Lower lobe of right lung (tissue), 2 donors: ENCODE measurements at places on chromosomes 13 and 19. TPM values are rescaled to one million over a fixed set of nuclear protein-coding genes. Genes with fewer than 3 reads are reported as not detected.

GRCh38 chr13:37618554-37618953 lies 20.0 kb upstream of the POSTN start:
- no peak overlapping the region for H3K4me3 ChIP-seq
- H3K27me3 ChIP-seq, result no peaks in the 10 kb centered on the region
- DNase-seq, result no peak
- no peaks in the 10 kb centered on the region for H3K36me3 ChIP-seq
- H3K27ac ChIP-seq, result no peak overlapping the region
- no peaks in the 10 kb centered on the region for H3K4me1 ChIP-seq

DNA sequence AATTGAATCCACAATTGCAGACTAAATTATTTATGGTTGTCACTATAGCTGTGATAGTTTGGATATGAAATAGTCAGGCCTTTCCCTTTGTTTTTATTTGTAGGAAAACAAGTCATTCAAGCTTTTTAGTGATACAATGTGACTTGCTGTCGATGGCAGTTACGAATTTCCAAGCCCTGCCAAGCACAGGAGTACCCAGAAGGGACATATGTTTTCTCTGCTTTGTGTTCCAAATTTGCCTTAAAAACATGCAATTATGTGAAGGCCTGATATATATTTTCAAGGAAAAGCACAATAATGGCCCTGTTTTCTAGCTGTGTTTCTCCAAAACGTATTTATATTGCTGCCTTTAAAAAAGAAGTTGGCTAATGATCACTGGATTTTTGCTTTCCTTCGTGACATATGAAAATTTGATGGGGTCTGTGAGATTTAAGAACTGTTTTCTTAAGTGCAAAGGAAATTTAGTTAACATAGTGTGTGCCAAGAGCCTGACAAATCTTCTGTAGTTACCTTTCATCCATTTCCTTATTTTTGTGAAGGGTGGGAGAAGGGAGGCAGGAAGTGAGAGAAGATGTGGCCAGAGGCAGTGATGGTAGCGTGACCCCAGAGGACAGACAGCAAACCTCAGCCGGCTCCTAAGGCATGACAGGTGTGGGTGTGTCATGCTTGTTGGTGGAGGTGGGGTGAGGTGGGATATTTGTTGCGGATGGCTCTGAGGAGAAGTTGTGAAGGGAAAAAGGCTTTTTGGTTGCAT lies 79.6 kb downstream of the TEX26 start:
- H3K27me3 ChIP-seq, result no peaks in the 10 kb centered on the region
- H3K36me3 ChIP-seq, result no peaks in the 10 kb centered on the region
- H3K4me1 ChIP-seq, result peaks cover 6% of the 10 kb centered on the region
- no peak overlapping the region for H3K27ac ChIP-seq
- DNase-seq, result no peak

ZNF226 gene
- 17.7 TPM for total RNA-seq

GRCh38 chr13:57629391-57629804 lies 2.1 kb upstream of the PCDH17 start:
- no peak for DNase-seq
- no peaks in the 10 kb centered on the region for H3K36me3 ChIP-seq
- no peak overlapping the region for H3K27ac ChIP-seq
- H3K27me3 ChIP-seq, result peaks cover 66% of the 10 kb centered on the region
- H3K4me3 ChIP-seq, result peak overlapping the region; percentile 62

DNA sequence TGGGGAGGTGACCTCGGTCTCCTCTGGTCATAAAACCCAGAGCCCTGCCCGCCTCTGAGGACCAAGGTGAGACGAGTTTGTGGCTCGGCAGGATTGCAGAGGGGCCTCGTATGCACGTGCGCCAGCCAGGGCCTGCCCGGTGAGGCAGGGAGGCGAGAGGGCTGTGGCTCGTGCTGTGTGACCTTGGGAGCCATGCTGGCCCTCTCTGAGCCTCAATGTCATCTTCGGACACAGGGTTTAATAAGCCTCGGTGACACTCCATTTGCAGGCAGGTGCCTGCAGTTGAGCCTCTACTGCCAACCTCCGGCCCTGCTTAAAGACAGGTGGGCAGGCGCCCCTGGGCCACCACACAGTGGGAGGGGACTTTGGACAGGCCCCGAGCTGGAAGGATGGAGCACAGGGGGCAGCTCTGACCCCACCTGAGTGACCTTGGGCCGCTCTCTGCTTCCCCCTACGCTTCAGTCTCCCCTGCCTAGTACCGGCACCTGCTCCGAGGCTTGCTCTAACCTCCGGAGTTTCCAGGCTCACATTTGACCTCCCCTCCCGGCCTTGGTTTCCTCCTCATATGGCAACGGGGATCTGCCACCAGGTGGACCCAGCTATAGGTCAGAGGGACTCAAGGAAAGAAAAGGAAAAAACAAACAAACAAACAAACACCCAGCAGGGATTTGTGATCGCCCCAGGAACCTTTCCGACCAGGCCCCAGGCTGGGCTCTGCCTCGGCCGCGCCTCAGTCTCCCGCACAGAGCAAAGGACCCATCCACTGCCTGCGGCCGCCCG lies 3.1 kb downstream of the ZBTB7A start:
- peaks cover 6% of the 10 kb centered on the region for H3K36me3 ChIP-seq
- no peaks in the 10 kb centered on the region for H3K27me3 ChIP-seq
- H3K4me1 ChIP-seq, result peaks cover 67% of the 10 kb centered on the region
- peak overlapping the region; percentile 81 for H3K4me3 ChIP-seq

GRCh38 chr13:114076329-114077090 lies 55.9 kb downstream of the RASA3 start:
- peak; percentile 38 for DNase-seq
- no peak overlapping the region for H3K27ac ChIP-seq
- peaks cover 12% of the 10 kb centered on the region for H3K4me1 ChIP-seq
- H3K36me3 ChIP-seq, result peaks cover 14% of the 10 kb centered on the region

- H3K36me3 ChIP-seq, result no peaks in the 10 kb centered on the region
- H3K4me1 ChIP-seq, result peaks cover 13% of the 10 kb centered on the region
- peak; percentile 73 for DNase-seq
- no peak overlapping the region for H3K27ac ChIP-seq
Measured at GRCh38 chr19:51327066-51328001, 14.6 kb downstream of the VSIG10L start.

SLC7A9 gene
- total RNA-seq, result 0.32 TPM

GRCh38 chr13:100392709-100393630 lies 195.6 kb downstream of the GGACT start:
- H3K27ac ChIP-seq, result peak overlapping the region; percentile 26
- H3K27me3 ChIP-seq, result no peaks in the 10 kb centered on the region
- peaks cover 15% of the 10 kb centered on the region for H3K4me1 ChIP-seq
- H3K4me3 ChIP-seq, result no peak overlapping the region

NMRK2 gene
- total RNA-seq, result not detected

DNA sequence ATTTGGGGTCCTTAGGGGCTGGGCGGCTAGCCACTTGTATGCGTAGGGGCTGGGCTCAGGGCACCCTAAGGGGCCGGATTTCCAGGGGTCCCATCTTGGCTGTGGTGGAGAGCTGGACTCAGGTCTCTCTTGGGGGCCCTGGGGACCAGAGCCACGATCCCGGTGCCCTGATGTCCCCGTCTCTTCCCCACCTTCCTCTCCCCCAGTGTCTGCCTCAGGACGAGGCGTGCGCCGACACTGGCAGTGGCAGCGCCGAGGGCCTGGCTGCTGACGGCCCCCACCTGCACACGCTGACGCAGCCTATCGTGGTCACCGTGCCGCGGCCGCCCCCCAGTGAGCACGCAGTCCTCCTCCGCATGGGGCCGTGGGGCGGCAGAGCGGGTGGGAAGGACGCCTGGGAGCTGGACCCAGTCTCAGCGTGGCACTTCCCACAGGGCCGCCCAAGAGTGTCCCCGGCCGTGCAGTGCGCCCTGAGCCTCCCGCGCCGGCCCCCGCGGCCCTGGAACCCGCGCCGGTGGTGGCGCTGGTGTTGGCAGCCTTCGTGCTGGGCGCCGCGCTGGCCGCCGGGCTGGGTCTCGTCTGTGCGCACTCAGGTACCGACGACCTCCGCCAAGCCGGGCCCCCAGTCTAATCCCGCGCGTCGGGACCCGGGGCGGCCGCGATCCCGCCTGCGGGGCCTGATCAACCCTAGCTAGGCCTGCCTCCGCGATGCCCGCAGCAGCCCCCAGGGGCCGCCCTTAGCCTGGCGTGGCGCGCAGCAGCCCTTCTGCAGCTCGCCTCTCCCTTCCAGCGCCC lies 2.7 kb upstream of the SNAPC2 start:
- peak overlapping the region; percentile 49 for H3K4me3 ChIP-seq
- peaks cover 16% of the 10 kb centered on the region for H3K36me3 ChIP-seq
- no peak overlapping the region for H3K27ac ChIP-seq
- H3K4me1 ChIP-seq, result peaks cover 54% of the 10 kb centered on the region
- peak; percentile 68 for DNase-seq
- peaks cover 45% of the 10 kb centered on the region for H3K27me3 ChIP-seq

DNA sequence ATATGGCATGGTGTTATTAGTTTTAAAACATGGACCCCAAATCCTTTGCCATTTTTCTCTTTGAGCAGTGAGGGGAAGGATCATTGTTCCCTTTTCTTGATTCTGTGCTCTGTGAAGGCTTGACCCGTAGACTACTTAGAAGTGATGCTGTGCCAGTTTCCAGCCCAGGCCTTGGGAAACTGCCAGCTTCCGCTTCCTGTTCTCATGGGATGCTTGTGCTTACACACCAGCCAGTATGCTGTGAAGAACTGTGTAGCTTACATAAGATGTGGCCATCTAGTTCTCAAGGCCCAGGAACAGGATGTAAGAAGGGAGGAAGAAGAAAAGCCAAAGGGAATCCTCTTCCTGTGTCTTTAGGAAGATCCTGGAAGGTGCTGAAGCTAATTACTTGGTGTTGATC lies 180.9 kb downstream of the PCCA start:
- H3K27ac ChIP-seq, result no peak overlapping the region
- no peaks in the 10 kb centered on the region for H3K4me1 ChIP-seq
- H3K27me3 ChIP-seq, result no peaks in the 10 kb centered on the region
- no peak overlapping the region for H3K4me3 ChIP-seq
- H3K36me3 ChIP-seq, result peaks cover 10% of the 10 kb centered on the region

ZNF559 gene
- 20.2 TPM for total RNA-seq

DNA sequence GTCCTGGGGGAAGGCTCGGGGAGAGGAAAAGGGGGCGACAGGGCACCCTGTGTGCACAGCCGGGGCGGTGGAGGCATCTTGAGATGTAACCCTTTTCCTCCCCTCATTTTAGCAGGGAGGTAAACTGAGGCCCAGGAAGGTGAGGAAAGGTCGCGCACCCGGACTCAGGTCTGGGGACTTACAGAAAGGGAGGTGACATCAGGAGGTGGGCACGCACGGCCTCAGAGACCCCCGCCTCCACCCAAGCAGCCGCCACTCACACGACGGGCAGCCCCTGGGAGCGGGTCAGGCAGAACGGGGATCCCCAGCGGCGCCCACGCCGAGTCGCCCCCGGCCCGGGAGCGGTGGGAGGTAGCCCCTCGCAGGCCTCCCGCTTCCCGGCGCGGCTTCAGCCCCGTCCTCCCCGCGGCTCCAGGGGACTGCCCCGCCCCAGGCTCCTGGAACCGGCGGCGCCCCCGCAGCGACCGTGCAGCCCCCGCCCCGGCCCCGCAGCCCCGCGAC lies 477 bp downstream of the PIP5K1C start:
- H3K27ac ChIP-seq, result peak overlapping the region; percentile 80
- no peaks in the 10 kb centered on the region for H3K27me3 ChIP-seq
- peak overlapping the region; percentile 82 for H3K4me3 ChIP-seq

- no peaks in the 10 kb centered on the region for H3K27me3 ChIP-seq
- peaks cover 24% of the 10 kb centered on the region for H3K36me3 ChIP-seq
- peak overlapping the region; percentile 41 for H3K27ac ChIP-seq
- peaks cover 15% of the 10 kb centered on the region for H3K4me1 ChIP-seq
- no peak overlapping the region for H3K4me3 ChIP-seq
Measured at GRCh38 chr19:40392894-40393517, 3.0 kb upstream of the HIPK4 start.

CFD gene
- total RNA-seq, result 282 TPM

DMKN gene
- 70.7 TPM for total RNA-seq

GRCh38 chr19:18496980-18497256 lies 25.0 kb downstream of the ELL start:
- H3K36me3 ChIP-seq, result no peaks in the 10 kb centered on the region
- H3K4me3 ChIP-seq, result no peak overlapping the region
- DNase-seq, result no peak
- no peak overlapping the region for H3K27ac ChIP-seq
- H3K4me1 ChIP-seq, result peaks cover 84% of the 10 kb centered on the region
